Osteocyte (in vitro differentiated cells): ENCODE measurements at places on chromosomes 3 and 15. TPM values are rescaled to one million over a fixed set of nuclear protein-coding genes. Genes with fewer than 3 reads are reported as not detected.

The CCNB2 gene
- total RNA-seq = 12.2 and 12.7 TPM in 2 replicates

The ZMYND10 gene
- total RNA-seq = 0.50 and 1.6 TPM in 2 replicates

The FEZF2 gene
- total RNA-seq = not detected in 2 replicates

The LRRC2 gene
- 1.2 and 1.5 TPM in 2 replicates for total RNA-seq

The WNT5A gene
- total RNA-seq = 27.6 and 30.4 TPM in 2 replicates

The SLC2A2 gene
- total RNA-seq = not detected in 2 replicates

The KBTBD12 gene
- total RNA-seq = not detected in 2 replicates

The RPL39L gene
- total RNA-seq = 16.6 and 19.5 TPM in 2 replicates

The FMN1 gene
- 4.2 and 5.8 TPM in 2 replicates for total RNA-seq

The P2RY13 gene
- total RNA-seq = not detected in 2 replicates

The TTLL13 gene
- total RNA-seq = not detected in 2 replicates

The SLC12A1 gene
- total RNA-seq = not detected in 2 replicates

The SLC51B gene
- not detected in 2 replicates for total RNA-seq

The ATP13A5 gene
- total RNA-seq = not detected in 2 replicates

- no peak overlapping the region for H3K4me3 ChIP-seq
- no peak overlapping the region for H3K27ac ChIP-seq
- DNase-seq = no peak
- no peaks in the 10 kb centered on the region for H3K27me3 ChIP-seq
- no peaks in the 10 kb centered on the region for H3K36me3 ChIP-seq
Observed at GRCh38 chr3:8968375-8968882, 5.2 kb upstream of the RAD18 start.

- no peak overlapping the region for H3K4me3 ChIP-seq
- no peaks in the 10 kb centered on the region for H3K27me3 ChIP-seq
- H3K4me1 ChIP-seq = no peaks in the 10 kb centered on the region
- no peak overlapping the region for H3K27ac ChIP-seq
- DNase-seq = peak; percentile 59
- H3K36me3 ChIP-seq = no peaks in the 10 kb centered on the region
Observed at GRCh38 chr3:135229018-135229495, 434.0 kb downstream of the EPHB1 start.

GRCh38 chr15:42984493-42985034 lies 64.0 kb upstream of the TTBK2 start:
- DNase-seq = no peak
- H3K27ac ChIP-seq = no peak overlapping the region
- H3K36me3 ChIP-seq = peaks cover 39% of the 10 kb centered on the region
- no peak overlapping the region for H3K4me3 ChIP-seq
- H3K4me1 ChIP-seq = no peaks in the 10 kb centered on the region

- H3K4me3 ChIP-seq = peak overlapping the region; percentile 44
- H3K4me1 ChIP-seq = peaks cover 19% of the 10 kb centered on the region
- H3K27ac ChIP-seq = no peak overlapping the region
- no peaks in the 10 kb centered on the region for H3K36me3 ChIP-seq
Observed at GRCh38 chr3:138950006-138950644, 3.1 kb downstream of the FOXL2NB start.

- H3K27ac ChIP-seq = no peak overlapping the region
- H3K4me3 ChIP-seq = no peak overlapping the region
- H3K4me1 ChIP-seq = peaks cover 12% of the 10 kb centered on the region
- no peak for DNase-seq
- no peaks in the 10 kb centered on the region for H3K27me3 ChIP-seq
Observed at GRCh38 chr3:108602249-108602934, 12.9 kb downstream of the DZIP3 start.

GRCh38 chr3:99498550-99499234 lies 139.7 kb upstream of the COL8A1 start:
- no peak overlapping the region for H3K4me3 ChIP-seq
- H3K27me3 ChIP-seq = no peaks in the 10 kb centered on the region
- DNase-seq = no peak
- peaks cover 37% of the 10 kb centered on the region for H3K36me3 ChIP-seq
- peak overlapping the region; percentile 95 for H3K27ac ChIP-seq
- peaks cover 70% of the 10 kb centered on the region for H3K4me1 ChIP-seq

DNA sequence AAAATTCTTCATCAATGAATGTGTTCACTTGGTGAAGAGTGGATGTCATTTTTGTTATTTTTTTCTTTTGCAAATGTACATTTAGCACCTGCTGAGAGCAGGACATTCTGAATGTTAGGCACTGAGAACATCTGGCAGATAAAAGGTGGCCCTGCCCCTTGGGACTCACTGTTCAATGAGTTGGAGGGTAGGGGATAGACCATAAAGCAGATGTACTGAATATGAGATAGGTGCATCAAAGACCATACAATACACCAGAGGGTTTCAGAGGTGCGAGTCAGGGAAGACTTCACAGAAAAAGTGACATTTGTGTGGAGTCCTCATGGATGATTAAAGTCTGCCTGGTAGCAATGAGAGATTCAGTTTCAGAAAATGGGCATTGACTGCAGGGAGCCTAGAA lies 34.2 kb downstream of the EEFSEC start:
- no peaks in the 10 kb centered on the region for H3K36me3 ChIP-seq
- no peak for DNase-seq
- peaks cover 15% of the 10 kb centered on the region for H3K4me1 ChIP-seq
- H3K27ac ChIP-seq = no peak overlapping the region

DNA sequence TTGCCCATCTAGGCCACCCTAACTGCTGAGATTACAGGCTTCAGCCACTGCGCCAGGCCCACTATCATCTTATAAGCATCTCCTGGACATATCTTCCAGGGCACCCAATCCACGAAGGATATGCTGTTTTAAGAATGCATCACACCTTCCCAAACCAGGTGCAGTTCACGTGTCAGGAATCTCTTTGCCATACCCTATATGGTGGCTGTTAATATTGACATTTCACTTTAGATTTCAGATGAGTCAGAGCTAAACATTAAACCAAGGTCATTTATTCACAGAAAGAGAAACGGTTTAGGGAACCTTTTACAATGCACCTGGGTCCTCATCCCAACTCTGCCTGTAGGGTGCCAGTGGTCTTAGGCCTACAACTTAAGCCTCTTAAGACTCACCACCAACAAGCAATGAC lies 85.7 kb downstream of the TBL1XR1 start:
- H3K4me3 ChIP-seq = no peak overlapping the region
- no peaks in the 10 kb centered on the region for H3K27me3 ChIP-seq
- no peak overlapping the region for H3K27ac ChIP-seq
- peaks cover 8% of the 10 kb centered on the region for H3K36me3 ChIP-seq
- DNase-seq = no peak
- H3K4me1 ChIP-seq = peaks cover 71% of the 10 kb centered on the region

GRCh38 chr3:77041811-77042210 lies 1.9 kb downstream of the ROBO2 start:
- H3K36me3 ChIP-seq = no peaks in the 10 kb centered on the region
- H3K4me3 ChIP-seq = peak overlapping the region; percentile 95
- H3K4me1 ChIP-seq = peaks cover 25% of the 10 kb centered on the region
- no peak for DNase-seq
- no peak overlapping the region for H3K27ac ChIP-seq

GRCh38 chr3:29201604-29202003 lies 79.3 kb upstream of the RBMS3 start:
- no peak for DNase-seq
- H3K27ac ChIP-seq = no peak overlapping the region
- H3K27me3 ChIP-seq = no peaks in the 10 kb centered on the region
- no peaks in the 10 kb centered on the region for H3K36me3 ChIP-seq

DNA sequence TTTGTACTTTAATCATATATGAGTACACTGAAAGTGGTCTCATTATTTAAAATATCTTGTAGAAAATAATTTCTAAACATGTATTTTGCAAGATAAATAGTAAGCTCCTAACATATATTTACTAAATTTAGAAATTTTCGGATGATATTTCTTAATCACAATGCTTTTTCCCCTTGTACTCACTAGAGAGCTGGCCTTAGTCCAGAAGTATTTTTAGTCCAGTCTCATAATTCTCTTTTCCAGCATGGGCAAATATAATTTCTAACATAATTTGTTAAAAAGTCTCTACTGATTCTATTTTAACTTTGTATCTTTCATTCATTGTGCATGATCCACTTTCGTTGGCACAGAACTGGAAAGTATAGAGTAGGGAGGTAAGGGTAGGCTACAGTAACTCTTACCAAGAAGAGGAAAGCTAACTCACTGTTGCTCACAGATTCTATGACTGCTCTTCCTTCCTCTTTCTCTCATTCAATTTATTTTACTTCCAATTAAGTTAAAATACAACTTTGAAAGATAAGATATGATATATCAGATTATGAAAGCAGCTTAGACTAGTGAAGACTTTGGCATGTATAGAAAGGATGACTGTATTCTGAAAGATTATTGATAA lies 39.3 kb downstream of the FGF7 start:
- H3K27ac ChIP-seq = no peak overlapping the region
- DNase-seq = no peak
- H3K27me3 ChIP-seq = peaks cover 13% of the 10 kb centered on the region
- H3K4me3 ChIP-seq = no peak overlapping the region
- no peaks in the 10 kb centered on the region for H3K36me3 ChIP-seq
- H3K4me1 ChIP-seq = peaks cover 23% of the 10 kb centered on the region

DNA sequence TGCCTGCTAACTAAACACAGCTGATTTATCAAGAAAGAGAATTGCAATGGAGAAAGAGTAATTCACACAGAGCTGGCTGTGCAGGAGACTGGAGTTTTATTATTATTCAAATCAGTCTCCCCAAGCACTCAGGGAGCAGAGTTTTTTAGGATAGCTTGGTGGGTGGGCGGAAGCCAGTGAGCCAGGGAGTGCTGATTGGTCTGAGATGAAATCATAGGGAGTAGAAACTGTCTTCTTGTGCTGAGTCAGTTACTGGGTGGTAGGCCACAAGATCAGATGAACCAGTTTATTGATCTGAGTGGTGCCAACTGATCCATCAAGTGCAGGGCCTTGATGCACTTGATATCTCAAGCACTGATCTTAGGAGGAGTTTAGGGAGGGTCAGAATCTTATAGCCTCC lies 891.9 kb upstream of the CADM2 start:
- no peak overlapping the region for H3K4me3 ChIP-seq
- H3K27me3 ChIP-seq = no peaks in the 10 kb centered on the region
- H3K4me1 ChIP-seq = no peaks in the 10 kb centered on the region
- H3K36me3 ChIP-seq = no peaks in the 10 kb centered on the region

GRCh38 chr15:70133296-70133695 lies 35.6 kb upstream of the TLE3 start:
- no peaks in the 10 kb centered on the region for H3K4me1 ChIP-seq
- peaks cover 62% of the 10 kb centered on the region for H3K27me3 ChIP-seq
- H3K27ac ChIP-seq = no peak overlapping the region
- DNase-seq = no peak
- no peak overlapping the region for H3K4me3 ChIP-seq
- H3K36me3 ChIP-seq = no peaks in the 10 kb centered on the region

GRCh38 chr3:42439261-42440115 lies 29.1 kb upstream of the LYZL4 start:
- no peak for DNase-seq
- peaks cover 44% of the 10 kb centered on the region for H3K27me3 ChIP-seq
- H3K27ac ChIP-seq = no peak overlapping the region
- no peak overlapping the region for H3K4me3 ChIP-seq
- no peaks in the 10 kb centered on the region for H3K36me3 ChIP-seq

DNA sequence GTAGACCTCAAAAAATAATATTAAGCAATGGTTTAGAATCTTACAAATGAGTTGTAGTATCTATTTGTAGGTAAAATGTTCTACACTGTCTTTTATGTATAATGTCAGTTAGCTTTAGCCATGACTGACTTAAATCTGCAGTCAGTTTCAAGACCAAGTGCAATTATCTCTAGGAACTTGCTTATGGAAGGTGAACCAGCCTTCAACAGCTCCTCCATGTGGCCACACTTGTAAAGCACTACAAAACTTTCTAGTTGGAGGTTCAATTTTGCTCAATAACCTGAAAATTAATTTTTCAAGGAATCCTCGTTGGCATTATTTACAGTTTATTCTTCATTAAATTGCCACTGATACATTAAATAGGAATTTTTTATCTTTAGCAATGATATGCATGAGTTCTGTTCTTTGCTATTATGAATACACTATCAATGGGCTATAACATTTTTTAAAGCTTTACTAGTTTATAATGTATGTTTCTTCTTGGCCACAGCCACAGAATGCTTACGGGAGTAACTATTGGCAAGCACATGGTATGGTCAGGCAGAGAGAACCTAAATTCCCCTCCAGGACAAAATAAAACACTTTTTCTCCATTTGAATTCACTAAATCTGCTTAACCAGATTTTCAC lies 315.3 kb upstream of the UBE2E2 start:
- no peak overlapping the region for H3K4me3 ChIP-seq
- no peak overlapping the region for H3K27ac ChIP-seq
- H3K4me1 ChIP-seq = no peaks in the 10 kb centered on the region
- no peak for DNase-seq
- H3K27me3 ChIP-seq = peaks cover 20% of the 10 kb centered on the region

DNA sequence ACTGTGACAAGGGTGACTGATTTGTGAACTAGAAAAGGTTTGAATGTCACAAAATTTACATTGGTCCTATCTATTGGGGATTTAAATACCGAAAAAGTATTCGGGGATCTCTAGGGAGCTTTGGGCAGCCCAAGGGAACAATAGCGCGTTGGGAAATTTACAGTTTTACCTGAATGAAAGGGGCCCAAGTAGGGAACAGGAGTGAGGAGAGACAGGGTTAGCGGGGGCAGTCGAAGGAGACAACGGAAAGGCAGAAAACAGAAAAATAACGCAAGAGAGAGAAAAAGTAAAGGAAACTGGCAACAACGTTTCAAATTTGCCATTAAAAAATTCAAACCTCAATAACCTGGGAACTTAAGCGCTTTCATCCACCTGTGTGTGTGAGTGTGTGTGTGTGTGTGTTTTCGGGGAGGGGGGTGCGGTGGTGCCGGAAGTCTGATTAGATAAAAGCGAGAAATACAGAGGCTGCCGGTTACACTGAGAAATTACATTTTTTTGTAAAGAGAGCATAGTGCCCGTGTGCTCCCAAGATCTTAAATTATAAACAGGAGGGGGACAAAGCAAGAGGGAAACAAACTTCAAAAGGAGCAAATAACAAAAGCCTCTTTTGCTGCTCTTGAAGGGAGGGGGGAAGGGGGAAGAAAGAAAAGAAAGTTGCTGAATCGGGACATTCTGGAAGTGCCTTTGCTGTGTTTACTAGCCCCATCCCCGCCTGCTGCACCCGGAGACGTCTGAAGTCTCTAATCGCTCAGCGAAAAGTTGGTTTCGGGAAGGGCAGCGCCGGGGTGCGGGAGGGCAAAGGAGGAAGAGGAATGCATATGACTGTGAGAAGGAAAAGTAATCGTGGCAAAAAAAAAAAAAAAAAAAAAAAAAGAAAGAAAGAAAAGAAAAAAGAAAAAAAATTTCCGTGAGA lies 721 bp upstream of the ZIC1 start:
- H3K27ac ChIP-seq = peak overlapping the region; percentile 98
- peaks cover 43% of the 10 kb centered on the region for H3K4me1 ChIP-seq
- no peak for DNase-seq
- peaks cover 23% of the 10 kb centered on the region for H3K36me3 ChIP-seq
